ENCODE measurements at places on chromosomes 4 and X.

GRCh38 chr4:68209003-68209402 is 36.5 kb downstream of the TMPRSS11B start:
- DNase-seq, result peak; percentile 29

- peak; percentile 99 for DNase-seq
Measured at GRCh38 chr4:176065435-176066291, at the start of gene WDR17. WDR17 (plus strand) TSS chr4:176065841; CDS start chr4:176111581, 45,740 bp downstream.

- DNase-seq, result peak; percentile 24
Measured at GRCh38 chrX:39802354-39802753, 295.4 kb downstream of the BCOR start.

- DNase-seq, result no peak
Measured at GRCh38 chr4:30836231-30836630, 116.1 kb downstream of the PCDH7 start.

- DNase-seq, result peak; percentile 29
Measured at GRCh38 chrX:114584983-114585842, 1.3 kb downstream of the HTR2C start.

DNA sequence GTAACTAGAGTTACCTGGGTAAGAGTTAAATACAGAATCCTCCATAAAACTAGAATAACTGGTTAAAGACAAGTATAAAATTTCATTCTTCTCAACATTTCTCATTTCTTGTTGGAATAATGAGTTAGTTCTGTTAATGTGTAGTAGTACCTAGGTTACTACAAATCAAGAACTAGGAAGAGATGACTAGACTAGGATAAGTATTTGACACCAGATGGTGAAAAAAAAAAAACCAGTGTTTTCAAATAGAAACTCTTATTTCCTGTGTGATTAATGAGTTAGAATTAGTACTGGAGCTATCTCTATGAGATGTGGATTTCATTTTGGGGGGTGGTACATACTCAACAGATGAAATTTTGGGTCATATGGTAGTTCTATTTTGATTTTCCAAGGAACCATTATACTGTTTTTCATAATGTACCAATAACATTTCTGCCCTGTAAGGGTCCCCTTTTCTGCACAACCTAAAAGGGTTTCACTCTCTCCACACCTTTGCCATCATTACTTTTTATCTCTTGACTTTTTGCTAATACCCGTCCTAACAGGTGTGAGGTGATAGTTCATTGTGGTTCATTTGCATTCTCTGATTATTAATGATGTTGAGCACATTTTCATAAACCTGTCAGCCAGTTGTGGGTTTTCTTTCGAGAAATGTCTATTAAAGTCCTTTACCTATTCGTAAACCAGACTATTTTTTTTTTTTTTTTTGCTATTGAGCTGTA is 1.7 kb upstream of the VCX start:
- no peak for DNase-seq

DNA sequence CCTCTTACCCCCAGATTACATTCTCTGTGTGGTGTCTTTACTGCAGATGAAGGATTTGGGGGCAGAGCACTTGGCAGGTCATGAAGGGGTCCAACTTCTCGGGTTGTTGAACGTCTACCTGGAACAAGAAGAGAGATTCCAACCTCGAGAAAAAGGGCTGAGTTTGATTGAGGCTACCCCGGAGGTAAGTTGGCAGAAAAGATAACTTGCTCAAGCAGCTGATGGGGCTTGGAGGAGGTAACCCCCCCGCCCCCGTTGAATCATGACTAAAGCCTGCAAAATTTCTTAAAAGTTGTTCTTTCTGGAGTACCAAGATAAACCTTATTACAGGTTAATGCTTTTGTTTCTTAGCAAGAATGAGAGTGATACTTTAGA is 1.5 kb downstream of the CCNG2 start:
- no peak for DNase-seq

DNA sequence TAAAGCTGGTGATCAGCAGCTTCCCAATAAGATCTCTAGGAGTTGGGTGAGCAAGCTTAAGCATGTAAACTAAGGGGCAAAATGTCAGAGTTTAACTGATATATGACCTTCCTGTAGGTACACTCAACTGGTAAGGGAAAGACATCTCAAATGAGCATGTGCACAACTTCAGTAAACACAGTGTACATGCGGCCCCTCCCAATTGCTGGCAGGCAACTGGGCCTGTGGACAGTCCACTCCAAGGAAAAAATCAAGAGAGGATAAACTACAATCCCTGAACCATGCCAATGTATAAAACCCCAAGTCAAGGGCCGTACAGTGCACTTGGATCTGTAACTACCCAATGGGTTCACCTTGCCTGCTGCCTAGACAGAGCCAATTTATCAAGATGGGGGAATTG is 4.9 kb upstream of the NAA11 start:
- no peak for DNase-seq

GRCh38 chrX:136204571-136204970 is 46.6 kb downstream of the MAP7D3 start:
- peak; percentile 37 for DNase-seq

- DNase-seq, result no peak
Measured at GRCh38 chr4:61889117-61889516, 689.0 kb downstream of the ADGRL3 start.

DNA sequence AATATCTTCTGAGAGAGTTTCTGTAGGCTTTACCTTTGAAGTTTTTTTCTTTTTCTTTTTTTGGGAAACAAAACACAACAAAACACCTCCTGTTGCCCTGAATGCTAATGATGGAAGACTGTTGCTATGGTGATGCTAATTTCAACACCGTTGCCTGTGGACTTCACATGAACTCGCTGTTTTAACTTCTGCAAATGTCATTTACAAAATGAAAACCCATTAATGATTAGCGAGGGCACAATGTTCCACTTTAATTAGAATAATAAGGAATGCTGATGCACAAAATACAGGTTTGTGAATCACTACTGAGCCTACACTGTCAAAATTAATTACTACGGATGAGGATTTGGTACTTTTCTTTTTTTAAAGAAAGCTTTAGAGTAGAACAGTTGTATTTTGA is 227.1 kb upstream of the FTHL17 start:
- peak; percentile 18 for DNase-seq

DNA sequence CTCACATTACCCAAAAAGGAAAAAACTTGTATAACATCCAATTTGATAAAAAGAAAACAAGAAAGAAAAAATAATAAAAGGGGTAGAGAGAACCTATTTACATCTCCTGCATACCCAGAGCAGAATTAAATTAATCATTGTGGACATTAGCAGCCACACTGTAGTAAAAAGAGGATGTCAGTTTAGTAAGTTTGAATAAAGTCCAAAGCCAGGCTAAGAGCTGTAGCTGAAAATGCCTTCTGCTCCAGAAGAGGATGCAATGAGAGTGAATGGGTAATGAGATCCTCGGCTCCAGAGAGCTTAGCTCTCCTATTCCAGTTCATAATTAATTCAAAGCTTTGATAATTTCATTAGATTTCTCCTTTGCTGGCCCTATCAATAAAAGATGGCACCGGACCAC is 78.2 kb downstream of the SLC10A7 start:
- no peak for DNase-seq

DNA sequence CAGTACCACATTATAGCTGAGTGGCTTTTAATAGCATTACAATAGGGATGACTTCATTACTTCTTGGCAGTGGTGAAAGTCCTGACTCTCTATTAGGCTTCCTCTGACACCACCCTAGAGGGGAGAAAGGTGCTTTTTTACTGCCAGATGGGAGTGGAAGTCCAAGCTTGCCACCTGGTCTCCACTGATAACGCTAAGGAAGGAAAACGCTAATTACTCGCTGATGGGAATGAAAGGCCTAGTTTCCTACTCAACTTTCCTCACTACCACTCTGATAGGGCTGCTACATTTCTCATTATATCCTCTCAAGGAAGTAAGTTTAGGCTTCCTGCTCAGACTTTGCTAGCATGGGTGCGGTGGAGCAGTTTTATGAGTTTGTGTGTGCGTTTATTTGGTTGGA is 62.3 kb upstream of the PAGE3 start:
- DNase-seq, result no peak

GRCh38 chr4:47619691-47620090 is 134.6 kb downstream of the ATP10D start:
- DNase-seq, result no peak

DNA sequence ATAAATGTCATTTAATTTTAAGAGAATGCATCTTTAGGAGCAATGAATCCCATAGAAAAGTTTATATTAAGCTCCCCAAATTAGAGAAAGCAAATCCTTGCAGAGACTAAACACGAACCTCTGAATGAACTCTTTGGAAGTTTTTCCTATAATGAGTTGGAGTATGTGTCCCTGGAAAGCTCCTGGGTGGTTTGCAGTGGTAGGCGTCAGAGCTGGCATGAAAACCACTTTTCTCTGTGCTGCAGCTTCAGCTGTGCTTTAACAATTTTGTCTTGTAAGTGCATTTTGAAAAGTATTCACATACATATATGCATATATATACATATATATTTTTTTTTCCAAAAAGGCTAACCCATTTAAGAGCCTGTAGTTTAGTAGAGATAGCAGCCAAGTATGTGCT is 148.7 kb upstream of the TBC1D9 start:
- DNase-seq, result no peak

- no peak for DNase-seq
Measured at GRCh38 chr4:6288871-6289270, 19.2 kb downstream of the WFS1 start.

Data from GM23338 (cell line).